ENCODE measurements at places on chromosomes 6 and 20. TPM values are rescaled to one million over a fixed set of nuclear protein-coding genes. Genes with fewer than 3 reads are reported as not detected.

DNA sequence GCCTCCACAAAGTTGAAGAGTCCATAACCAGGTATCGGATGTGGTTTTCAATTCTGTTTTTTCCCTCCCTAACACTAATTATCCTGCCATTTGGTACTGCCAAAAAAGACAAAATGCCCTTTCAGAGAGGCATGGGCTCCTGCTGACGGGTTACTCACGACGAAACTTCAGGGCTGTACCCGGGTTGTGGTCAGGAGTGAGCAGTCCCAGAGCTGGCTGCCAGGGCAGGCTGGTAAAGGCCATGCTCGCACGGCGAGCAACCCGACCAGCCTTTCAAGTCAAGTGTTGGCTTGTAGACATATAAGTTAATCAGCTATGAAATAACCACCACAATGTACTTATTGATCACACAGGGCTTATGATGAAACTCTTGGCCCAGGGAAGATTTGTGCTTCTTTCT, 152.5 kb downstream of the FOXC1 start:
- H3K4me3 ChIP-seq = no peak overlapping the region
- H3K27me3 ChIP-seq = no peaks in the 10 kb centered on the region
- H3K36me3 ChIP-seq = no peaks in the 10 kb centered on the region

DNA sequence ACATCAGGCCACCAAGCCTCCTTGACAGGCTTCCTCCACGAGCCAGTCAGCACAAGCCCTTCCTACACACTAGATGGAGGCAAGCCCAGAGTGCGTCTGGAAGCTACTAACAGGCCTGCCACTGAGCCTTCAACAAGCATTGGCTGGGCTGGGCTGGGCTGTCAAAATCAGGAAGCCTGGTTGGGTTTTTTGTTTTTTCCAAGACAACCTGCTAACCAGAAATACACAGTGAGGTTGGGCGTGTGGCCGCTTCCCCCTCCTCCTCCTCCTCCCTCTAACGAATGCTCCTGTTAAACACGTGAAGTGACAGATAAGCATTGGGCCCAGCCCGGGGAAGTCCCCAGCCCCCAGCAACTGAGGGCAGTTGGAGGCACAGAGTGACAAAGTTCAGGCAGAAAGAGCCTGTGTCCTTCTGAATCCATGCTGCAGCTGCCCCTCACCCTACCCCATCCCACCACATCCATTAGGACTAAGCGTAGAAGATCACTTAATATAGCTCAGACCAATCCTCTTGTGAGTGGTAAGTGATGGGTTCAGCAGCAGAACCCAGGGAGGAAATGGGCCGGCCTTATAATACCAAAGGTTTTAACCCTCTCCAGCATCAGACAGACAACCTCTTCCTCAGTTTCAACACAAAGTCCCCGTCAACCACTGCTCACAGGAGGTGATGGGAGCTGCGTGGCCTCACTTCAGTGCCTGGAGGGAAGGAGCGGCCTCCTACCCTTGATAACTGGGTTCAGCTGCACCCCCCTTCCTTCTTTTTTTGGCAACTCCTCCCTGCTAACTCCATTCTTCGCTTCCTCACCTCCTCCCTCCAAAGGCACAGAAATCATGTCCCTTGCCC, 1.1 kb downstream of the NFATC2 start:
- peaks cover 15% of the 10 kb centered on the region for H3K27me3 ChIP-seq
- H3K27ac ChIP-seq = no peak overlapping the region
- peaks cover 11% of the 10 kb centered on the region for H3K36me3 ChIP-seq
- H3K4me1 ChIP-seq = peaks cover 2% of the 10 kb centered on the region

DNA sequence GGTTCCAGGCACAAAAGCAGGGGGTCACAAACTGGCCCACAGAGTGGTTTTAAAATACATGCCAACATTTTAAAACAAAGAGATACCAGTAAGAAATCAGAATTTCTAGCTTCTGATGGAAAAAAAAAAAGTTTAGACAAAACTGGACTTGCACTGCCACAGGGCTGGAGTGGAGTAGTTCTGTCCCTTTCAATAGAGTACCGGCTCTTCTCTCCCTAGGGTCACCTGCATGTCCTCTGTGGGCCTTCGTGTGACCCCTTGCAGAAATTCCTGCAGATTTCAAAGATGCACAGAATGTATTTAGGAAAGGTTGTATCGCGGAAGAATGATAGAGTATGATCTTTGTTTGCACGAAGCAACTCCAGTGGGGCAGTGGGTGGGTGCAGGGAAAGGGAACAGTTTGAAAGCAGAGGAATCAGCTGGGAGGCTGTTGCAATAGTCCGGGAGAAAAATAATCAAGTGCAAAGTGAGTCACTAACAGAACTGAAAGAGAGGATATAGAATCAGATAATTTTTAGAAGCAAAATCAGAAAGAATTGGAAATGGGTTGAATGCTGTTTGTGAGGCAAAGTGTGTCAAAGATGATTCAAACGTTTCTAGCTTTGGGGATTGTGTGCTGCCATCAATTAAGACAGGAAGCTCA, 97.3 kb upstream of the STXBP5 start:
- H3K4me3 ChIP-seq = no peak overlapping the region
- H3K27ac ChIP-seq = no peak overlapping the region
- no peaks in the 10 kb centered on the region for H3K4me1 ChIP-seq
- no peaks in the 10 kb centered on the region for H3K36me3 ChIP-seq

GRCh38 chr20:16349523-16350260, 223.6 kb downstream of the KIF16B start:
- H3K4me1 ChIP-seq = peaks cover 25% of the 10 kb centered on the region
- DNase-seq = no peak

DNA sequence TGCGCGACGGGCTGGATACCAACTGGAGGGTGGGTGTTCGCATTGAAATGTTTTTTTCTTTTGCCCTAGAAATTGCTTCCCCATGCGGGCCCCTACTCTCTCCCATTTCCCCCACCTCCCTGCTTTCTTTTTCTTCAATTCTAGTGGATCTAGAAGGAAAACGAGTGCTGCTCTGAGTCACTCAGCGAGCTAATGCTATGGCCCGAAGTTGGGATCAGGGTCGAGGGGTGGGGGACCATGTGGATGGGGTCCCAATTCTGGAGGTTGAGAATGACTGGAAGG, 71.5 kb downstream of the SOX4 start:
- H3K27me3 ChIP-seq = peaks cover 25% of the 10 kb centered on the region
- H3K27ac ChIP-seq = no peak overlapping the region
- H3K36me3 ChIP-seq = peaks cover 7% of the 10 kb centered on the region
- H3K4me3 ChIP-seq = peak overlapping the region; percentile 95

GRCh38 chr20:2698186-2698817, 5.7 kb downstream of the EBF4 start:
- H3K4me3 ChIP-seq = no peak overlapping the region
- H3K36me3 ChIP-seq = peaks cover 6% of the 10 kb centered on the region
- DNase-seq = no peak
- H3K27me3 ChIP-seq = peaks cover 25% of the 10 kb centered on the region

DNA sequence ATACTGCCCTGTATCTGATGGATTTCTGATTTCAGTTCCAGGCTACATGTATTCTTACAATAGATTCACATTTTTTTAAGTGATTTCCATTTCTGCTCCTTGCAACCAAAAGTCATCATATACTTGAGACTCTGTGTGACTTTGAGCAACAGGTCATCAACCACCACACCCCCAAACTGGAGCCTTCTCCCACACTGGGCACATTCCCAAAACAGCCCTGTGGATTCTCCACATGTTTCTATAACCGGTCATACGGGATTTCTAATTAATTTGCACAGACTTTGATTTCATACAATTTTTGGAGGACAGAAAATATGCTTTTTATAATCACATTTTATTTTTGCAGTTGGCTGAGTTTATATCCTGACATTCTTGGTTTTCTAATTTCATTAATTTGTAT, 317.2 kb upstream of the ID4 start:
- no peak overlapping the region for H3K27ac ChIP-seq
- no peaks in the 10 kb centered on the region for H3K27me3 ChIP-seq
- peaks cover 12% of the 10 kb centered on the region for H3K36me3 ChIP-seq
- H3K4me3 ChIP-seq = no peak overlapping the region

The ZSCAN26 gene
- total RNA-seq = 24.8 TPM

The SAMD3 gene
- total RNA-seq = 1.6 TPM

The RAB44 gene
- not detected for total RNA-seq

The CCDC170 gene
- total RNA-seq = not detected

The LST1 gene
- total RNA-seq = not detected

The TBXT gene
- total RNA-seq = not detected

All from glutamatergic neuron (in vitro differentiated cells).